ENCODE measurements at places on chromosomes 7 and 10.

- no peak for DNase-seq
These were observed 97.3 kb upstream of the PDLIM1 start for GRCh38 chr10:95388109-95388471.

DNA sequence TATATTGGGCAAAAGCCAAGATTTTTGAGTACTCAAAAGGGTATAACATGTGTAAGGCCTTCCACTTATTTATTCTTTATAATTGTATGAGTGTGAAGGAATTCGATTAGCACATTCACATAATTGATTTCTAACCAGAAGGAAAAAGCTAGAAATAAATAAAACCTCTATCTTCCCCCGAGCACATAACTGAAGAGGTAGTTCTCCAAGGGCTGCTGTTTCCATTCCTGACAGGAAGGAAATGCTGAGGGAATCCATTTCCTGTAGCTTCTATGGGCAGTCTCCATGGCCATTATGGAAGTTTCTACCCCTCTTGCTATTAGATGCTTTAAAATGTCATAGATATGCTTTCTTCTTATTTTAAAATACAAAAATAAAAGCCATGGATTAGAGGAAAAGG, 70.5 kb upstream of the ABCB5 start:
- DNase-seq, result no peak

- DNase-seq, result no peak
These were observed 36.6 kb downstream of the RBM28 start for GRCh38 chr7:128307061-128307460.

DNA sequence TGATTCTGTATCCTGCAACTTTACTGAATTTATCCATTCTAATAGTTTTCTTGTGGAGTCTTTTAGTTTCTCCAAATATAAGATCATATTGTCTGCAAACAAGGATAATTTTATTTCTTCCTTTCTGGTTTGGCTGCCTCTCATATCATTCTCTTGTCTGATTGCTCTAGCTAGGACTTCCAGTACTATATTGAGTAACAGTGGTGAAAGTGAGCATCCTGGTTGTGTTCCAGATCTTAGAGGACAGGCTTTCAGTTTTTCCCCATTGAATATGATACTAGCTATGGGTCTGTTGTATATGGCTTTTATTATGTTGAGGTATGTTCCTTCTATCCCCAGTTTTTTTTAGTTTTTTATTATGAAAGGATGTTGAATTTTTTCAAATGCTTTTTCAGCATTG, 28.2 kb downstream of the KLHL7 start:
- no peak for DNase-seq

GRCh38 chr10:53489335-53490182, 717.0 kb upstream of the MBL2 start:
- DNase-seq, result no peak

GRCh38 chr10:42827201-42827600, 44.6 kb downstream of the BMS1 start:
- DNase-seq, result no peak

DNA sequence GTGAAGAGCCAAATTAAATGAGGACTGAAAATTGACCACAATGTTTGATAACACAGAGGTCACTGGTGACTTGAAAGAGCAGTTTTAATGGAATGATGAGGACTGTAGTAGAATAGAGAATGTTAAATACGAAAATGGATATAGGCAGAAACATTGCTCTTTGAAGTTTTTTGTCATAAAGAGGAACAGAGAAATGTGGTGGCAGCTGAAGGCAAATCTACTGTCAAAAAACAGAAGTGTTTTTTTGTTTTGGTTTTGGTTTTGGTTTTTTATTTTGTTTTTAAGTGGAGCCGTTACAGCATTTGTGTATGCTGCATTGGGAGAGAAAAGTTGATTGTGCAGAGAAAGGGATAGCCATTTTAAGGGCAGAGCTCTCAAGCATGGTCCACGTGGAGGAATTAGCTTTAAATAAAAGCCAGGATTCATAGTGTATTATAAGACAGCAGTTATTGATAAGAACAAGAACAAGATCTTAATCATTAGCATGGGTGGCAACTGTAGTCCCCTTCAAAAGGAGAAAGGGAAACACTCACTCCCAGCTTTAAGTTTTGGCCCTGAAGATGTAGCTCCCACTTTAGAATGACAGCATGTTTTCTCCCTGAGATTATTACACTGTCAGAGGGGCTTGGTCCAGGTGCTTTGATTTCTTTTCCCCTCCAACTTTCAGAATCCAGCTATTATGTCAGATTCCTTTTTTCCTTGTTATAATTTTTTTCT, 156.7 kb upstream of the BET1 start:
- DNase-seq, result no peak

DNA sequence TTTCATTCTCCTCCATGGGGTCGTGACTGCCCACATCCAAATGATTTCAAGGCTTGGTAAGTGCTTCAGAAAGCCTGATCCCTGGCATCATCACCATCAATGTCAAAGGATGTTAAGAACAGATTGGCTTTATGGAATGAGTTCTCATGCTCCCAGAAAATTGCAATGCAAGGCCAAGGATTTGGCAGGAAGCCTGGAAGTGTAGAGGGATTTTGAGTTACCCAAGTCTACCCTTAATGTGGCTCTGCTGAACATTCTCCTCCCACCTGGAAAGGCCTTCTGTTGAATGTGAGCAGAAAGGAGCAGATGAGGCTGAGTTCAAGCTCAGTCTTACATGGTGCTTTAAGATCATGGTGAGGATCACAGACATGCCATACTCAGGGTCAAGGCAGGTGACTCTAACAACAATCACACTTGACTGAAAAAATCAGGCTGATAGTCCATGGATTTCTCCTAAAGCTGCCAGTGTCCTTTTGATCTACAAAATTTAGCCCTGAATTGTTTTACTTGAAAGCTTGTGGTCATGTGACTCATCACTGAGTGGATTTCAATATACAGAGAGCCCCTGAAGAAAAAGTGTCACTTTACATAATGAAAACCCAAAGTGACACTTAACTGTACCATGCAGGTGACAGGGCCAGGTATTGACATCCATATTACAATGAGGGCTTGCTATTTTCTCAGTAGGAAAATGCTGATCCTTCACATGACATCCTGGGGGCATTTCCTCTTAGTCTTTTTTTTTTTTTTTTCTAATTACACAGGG, 111.1 kb upstream of the PDLIM1 start:
- no peak for DNase-seq

- DNase-seq, result no peak
These were observed 352.2 kb downstream of the TFEC start for GRCh38 chr7:115678086-115678982.

DNA sequence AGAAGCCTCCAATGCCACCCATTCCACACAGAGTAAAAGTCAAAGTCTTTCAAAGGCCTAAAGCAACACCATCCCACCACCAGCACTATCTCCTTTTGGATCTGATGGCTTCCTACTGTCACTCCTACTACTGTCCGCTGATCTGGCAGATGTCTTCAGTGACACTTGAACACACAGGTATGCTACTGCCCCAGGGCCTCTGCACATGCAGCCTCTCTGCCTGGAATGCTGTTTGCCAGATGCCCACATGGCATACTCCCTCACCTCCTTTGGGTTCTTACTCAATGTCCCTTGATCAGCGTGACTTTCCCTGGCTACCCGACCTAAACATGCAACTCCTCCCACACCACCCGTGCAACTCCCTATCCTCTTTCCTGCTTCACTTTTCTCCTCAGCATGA, 512.4 kb downstream of the KCNMA1 start:
- DNase-seq, result no peak

DNA sequence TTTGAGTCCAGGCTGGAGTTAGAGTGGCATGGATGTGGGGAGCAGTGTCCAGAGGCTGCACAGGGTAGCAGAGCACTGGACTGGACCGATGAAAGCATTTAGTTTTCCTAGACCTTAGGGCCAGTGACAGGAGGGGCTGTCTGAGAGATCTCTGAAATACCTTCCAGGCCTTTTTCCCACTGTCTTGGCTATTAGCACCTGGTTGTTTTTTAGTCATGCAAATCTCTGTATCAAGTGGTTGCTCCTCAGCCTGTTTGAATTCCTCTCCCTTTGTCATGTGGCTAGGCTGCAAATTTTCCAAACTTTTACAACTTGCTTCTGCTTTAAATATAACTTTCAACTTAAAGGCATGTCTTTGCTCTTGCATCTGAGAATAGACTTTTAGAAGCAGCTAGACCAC, 504.3 kb upstream of the VSTM2A start:
- DNase-seq, result no peak

DNA sequence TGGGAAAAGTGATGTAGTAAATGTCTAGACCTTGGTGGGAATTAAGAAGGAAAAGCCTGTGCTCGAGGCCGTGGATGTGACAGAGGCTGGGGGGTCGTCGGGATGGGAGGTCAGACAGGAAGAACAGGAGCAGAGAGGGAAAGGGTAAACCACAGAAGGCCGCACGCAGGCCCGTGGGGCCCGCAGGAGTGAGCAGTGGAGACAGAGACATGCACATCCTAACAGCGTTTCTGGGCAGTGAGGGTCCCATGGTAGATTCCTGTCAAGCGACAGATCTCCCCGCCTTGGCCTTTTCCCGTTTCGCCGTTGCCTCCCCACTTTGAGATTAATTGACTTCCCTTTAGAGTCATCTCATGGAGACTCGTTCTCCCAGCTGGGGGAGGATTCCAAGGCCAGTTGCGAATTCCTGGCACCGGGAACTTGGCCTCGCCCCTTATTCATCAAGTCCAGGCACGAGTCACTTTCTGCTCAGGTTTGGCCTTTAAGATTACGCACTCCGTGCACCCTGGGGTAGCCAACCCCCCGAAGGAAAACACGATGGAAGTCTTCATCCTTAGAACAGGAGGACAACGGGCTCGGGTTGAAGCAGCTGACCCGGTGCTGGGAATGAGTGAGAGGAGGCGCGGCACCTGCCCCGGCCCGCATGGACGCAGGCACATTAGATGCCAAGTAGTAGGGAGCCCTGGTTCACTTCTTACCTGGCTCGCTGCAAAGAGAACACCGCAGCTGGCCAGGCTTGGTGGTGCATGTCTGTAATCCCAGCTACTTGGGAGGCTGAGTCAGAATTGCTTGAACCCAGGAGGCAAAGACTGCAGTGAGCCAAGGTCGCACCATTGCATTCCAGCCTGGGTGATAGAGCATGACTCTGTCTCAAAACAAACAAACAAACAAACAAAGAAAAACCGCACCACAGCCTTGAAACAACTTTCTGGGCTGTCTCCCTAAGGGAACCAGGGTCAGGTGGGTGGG, 315.2 kb upstream of the SHH start:
- DNase-seq, result peak; percentile 68

- DNase-seq, result peak; percentile 80
These were observed 14.2 kb upstream of the HPS1 start for GRCh38 chr10:98460837-98461499.

DNA sequence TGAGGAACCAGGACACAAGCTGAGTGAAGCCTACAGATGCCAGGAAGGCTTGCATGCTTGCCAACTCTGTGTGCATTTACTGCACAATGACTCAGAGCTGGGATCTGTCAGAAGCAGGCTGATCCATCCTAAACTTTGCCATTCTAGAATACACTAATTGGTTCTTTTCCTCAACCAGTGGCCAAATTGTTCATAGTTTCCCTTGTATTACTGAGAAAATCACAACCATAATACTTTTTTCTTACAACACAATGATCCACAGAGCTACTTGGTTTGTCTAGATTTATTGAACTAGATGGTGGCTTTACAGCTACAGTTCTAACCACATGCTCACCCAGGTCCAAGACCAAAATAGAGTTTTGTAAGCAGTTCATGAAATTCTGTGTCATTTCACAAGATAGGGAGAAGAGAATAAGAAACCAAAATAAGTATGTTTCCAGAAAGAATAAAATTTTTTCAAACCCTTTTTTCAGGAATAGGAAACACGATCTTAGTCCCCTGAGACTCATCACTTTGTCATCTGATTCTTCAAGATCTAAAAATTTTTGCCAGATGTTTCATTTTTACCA, 21.0 kb upstream of the LRRC17 start:
- peak; percentile 84 for DNase-seq

- no peak for DNase-seq
These were observed 45.9 kb upstream of the C10orf90 start for GRCh38 chr10:126716366-126716765.

GRCh38 chr10:35961501-35961900, 319.4 kb upstream of the FZD8 start:
- DNase-seq, result peak; percentile 14

DNA sequence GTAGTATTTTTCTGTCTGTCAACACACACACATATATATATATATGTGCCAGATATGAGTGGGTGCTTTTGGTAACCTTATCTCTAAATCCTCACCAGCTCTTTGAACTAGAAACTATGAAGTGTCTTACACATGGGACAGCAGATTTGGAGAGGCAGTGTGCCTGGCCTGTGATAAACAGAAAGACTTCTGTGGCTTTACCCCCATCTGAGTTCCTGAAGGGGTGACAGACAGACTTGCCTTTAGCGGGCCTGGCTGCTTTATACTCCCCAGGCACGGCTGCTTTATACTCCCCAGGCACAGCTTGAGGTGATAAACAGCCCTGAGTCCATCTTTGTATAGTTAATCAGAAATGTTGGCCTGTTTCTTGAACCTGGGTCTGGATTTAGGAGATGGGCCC, 5.6 kb downstream of the BAG3 start:
- DNase-seq, result no peak

- DNase-seq, result no peak
These were observed 59.3 kb downstream of the C7orf25 start for GRCh38 chr7:42852531-42852930.

GRCh38 chr7:28649811-28650210, 237.5 kb downstream of the CREB5 start:
- no peak for DNase-seq

DNA sequence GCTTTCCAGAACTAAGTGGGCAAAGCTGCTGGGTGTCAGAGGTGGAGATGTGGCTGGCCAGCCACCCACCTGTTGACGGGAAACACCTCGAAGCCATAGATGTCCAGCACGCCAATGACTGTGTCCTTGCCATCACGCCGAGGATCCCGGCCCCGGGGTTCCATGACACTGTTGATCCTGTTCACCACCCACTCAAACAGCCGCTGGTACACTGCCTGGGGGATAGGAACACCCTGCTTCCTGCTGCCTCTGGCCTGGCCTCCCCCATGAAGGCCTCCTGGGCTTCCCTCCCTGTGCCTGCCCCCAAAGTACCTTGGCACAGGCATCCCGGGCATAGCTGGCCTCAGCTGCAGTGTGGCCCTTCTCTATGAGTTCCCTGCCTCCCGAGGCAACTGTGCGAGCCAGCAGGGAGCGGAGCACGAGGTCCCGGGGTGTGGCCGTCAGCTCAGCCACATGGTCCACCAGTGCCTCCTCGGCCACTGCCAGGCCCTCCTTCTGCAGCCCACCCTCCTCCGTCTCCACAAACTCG, 8.2 kb downstream of the MYO1G start:
- no peak for DNase-seq

DNA sequence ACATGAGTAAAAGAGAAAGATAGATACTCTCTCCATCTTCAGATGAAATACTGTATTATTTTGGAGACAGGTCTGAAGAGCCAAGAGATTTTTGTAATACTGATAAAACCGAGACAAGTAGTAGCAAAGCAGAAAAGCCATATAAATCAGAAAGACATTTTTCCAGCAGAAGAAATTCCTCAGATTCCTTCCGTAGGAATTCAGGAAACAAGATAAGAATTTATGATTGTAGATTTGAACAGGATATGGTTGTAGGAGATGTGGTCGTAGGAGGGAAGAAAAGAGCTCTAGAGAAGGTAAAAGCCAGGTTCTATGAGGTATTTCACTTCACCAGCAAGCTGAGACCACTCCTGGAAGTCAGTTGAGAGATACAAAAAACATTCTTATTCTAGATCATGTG, 17.6 kb upstream of the AASS start:
- no peak for DNase-seq

- no peak for DNase-seq
These were observed 17.9 kb downstream of the SEM1 start for GRCh38 chr7:96691702-96692101.

GRCh38 chr10:100519311-100520051, at the start of gene SEC31B:
TSS of gene SEC31B (minus strand) at chr10:100519861. CDS start at chr10:100516952, 2,909 bp downstream.
- DNase-seq, result no peak

- no peak for DNase-seq
These were observed 242.0 kb downstream of the ARHGAP12 start for GRCh38 chr10:31686599-31686998.

Data from MCF 10A (cell line).